ENCODE measurements at places on chromosomes 2 and 18.

DNA sequence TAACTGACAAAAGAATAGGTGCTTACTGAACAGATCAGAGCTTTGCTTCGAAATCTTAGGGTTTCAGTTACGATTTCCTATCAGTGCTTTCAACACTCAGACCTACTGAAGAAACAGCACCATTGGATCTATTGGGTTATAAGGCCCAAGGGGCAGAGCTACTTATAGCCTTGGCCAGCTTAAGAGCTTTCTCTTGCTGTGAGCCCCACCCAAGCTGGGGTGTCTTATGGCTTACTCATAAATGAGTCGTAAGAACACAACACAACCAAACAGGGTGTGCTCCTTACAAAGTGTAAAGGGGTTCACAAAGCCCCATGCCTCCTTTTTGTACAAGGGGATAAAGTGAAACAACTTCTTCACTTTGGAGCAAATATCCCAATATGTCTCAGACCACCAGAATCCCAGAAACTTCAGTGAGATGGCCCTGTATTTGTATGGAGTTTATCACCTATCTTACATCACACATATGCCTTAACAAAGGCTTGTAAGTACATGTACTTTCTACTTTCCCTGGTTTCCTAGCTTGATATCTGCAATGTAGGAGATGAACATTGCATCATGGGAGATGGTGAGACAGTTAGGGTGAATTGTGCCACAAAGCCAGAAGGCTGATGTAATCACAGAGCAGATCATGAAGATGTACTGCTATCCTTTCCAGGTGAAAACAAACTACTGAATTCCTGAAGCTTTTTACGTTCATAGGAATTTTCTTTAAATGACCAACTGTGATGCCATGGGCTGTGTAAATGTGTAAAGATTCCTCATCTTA is 115.5 kb upstream of the GLI2 start:
- peak; percentile 30 for DNase-seq

DNA sequence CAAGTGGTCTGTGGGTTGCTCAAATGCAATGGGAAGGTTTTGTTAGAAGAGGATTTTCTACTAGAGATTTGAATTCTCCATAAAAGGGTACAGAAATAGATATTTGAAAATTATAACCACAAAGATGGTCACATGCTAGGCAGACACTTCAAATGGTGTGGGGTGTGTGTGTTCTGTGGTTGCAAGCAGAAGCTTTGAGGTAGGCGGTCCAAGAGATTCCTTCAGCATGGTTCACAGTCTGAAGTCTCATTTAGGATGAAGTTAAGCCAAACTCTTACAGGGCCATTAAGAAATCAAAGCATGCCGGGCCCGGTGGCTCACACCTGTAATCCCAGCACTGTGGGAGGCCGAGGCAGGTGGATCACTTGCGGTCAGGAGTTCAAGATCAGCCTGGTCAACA is 38.3 kb upstream of the RMDN2 start:
- no peak for DNase-seq

DNA sequence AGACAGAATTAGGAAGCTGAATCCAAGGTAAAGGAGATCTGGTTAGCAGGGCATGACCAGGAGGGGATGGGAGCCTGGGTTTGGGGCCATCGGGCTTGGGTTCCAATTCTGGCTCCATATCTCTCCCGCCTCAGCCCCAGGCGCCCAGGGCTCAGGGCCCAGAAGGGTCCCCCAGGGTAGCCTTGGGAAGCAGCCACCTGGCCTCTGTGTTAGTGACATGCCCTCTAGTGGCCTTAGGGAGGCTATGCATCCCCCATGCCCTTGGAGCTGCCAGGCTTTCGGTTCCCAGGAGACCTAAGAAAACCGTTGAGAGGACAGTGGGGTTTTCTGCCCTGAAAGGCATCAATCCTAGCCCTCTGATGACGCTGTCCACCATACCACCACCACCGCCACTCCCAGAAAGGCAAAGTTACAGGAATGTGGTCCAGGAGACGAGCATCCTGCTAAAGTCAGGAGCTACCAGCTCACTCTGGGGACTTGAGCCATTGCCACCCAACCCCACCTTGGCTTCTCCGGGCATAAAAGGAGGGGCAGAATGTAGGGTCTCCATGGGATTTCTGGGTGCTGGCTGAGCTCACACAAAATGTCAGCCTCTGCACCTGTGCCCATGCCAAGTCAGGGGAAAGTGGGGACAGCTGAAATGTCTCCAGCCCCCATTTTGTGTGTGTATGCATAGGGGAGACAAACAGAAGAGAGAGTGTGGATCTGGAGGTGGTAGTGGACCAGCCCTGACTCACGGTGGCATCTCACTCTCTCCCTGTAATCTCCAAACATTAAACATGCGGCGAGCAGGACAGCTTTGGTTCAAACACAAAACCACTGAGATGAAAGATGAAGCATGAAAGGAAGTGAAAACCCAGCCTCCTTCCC is 56.5 kb downstream of the EMX1 start:
- DNase-seq, result peak; percentile 50

GRCh38 chr18:26778054-26778393 is 87.5 kb downstream of the AQP4 start:
- DNase-seq, result no peak

DNA sequence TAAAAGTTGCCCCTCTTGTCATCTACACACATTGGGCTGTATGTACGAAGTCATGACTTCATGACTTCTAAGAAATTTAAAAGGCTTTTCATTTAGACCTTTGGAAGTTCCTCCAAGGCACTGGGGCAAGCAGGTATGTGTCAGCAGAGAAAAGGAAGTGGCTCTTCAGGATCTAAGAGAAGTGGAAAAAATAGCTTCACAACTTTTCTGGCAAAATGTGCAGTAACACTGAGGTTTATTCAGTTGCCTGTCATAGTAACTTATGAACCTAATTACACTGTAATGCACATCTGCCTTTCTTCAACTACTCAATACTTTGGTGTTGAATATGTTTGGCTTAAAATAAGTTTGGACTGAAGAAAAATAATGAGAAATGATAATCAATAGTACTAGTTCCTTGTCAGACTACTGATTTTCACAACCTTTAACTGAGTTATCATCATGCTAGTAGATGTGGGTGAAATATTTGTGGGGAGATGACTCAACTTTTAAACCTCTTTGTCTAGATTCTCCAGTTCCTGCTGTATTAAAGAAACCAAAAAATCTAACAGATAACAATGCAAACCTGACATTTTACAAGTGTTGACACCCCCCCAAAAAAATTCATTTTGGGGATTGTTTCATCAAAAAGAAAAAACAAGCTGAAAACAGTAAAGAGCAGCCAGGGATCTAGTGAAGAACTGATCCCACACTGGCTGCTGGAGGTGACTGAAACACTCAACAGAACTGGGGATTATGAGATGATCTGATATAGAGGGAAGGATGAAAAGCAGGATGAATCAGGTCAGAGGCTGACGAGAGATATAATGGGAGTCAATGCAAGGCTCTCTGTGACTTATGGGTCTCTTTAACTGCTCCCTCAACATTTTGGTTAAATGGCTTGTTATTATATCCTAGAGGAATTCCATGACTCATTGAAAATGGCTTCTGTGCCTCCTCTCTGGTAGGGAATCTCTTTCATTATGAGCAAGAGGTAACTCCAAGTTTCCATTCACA is 84.6 kb downstream of the COLEC12 start:
- no peak for DNase-seq

DNA sequence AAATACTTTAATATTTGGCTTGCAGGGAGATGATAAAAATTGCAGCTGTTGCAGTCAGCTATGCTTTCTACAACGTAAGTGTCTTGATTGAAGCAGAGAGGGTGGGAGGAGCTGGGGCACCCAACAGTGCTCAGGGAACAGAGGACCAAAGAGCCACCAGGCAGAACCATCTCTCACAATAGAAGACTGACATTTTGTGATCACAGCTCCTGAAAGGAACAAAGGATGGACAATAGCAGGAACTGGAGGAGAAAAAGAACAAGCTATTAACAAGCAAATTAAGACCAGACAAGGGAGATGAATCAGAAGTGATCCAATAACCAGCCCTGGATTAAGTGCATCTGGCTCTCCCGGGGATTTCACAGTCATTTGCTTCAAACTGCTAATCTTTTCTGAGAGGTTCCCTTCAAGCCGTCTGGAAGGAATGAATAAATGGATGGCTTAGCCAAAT is 65.7 kb upstream of the SMAD2 start:
- DNase-seq, result no peak

DNA sequence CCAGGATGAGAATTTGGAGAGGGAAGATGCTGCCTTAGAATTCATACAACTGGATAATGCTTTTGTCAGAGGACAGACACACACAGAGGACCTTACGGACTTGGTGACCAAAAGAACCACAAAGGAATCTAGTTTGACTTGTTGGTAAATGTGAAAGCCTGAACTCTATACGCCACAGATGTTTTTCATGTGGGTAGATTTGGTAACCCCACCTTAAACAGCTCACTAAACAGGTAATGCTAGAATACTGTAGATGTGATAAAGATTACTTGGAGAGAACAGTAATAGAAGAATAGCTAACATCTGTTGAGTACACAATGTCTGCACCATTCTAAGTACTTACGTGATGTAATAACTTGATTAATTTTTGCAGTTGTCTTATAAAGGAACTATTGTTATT is 24.1 kb downstream of the ANXA4 start:
- no peak for DNase-seq

- no peak for DNase-seq
These were observed 112.9 kb downstream of the PXDN start for GRCh38 chr2:1631292-1632001.

All from NCI-H460 (cell line).